ENCODE measurements at places on chromosomes 1 and 21. TPM values are rescaled to one million over a fixed set of nuclear protein-coding genes. Genes with fewer than 3 reads are reported as not detected.

Gene MYBPH
- not detected for total RNA-seq

Gene IL12RB2
- total RNA-seq, result 4.5 TPM

Gene OR2T2
- not detected for total RNA-seq

Gene C1orf210
- total RNA-seq, result 7.9 TPM

Gene TTC3
- total RNA-seq, result 41.2 TPM

Gene SPRR2F
- 221 TPM for total RNA-seq

Gene NR5A2
- 0.56 TPM for total RNA-seq

Gene BNIPL
- 52.7 TPM for total RNA-seq

Gene FBXO2
- total RNA-seq, result 7.8 TPM

Gene ZSCAN20
- 3.3 TPM for total RNA-seq

Gene PPIAL4G
- total RNA-seq, result not detected

Gene SYPL2
- total RNA-seq, result 0.15 TPM
